Femur (tissue), 1 donor: ENCODE measurements at places on chromosomes 2 and 18.

- no peak for DNase-seq
Measured at GRCh38 chr2:65231121-65231520, 3.5 kb downstream of the ACTR2 start.

DNA sequence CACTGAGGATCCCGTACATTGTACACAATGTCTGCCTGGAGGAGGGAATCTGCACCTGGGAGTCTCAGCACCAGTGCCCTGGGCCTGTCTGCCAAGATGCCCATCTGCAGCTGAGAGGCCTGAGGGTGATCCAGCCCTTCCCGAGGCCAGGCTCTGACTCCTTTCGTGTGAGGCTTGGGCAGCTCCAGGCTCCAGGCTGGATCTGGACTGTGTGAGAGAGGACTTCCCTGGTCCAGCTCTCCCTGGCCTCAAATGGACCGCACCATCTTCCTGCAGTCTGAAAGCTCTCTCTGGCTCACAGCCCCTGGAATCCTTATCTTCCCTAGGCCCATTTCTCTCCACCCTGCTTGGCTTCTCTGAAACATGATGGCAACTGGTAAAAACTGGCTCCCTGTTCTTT is 324.6 kb downstream of the DYSF start:
- no peak for DNase-seq

- no peak for DNase-seq
Measured at GRCh38 chr2:233156001-233156400, 95.5 kb upstream of the ATG16L1 start.

DNA sequence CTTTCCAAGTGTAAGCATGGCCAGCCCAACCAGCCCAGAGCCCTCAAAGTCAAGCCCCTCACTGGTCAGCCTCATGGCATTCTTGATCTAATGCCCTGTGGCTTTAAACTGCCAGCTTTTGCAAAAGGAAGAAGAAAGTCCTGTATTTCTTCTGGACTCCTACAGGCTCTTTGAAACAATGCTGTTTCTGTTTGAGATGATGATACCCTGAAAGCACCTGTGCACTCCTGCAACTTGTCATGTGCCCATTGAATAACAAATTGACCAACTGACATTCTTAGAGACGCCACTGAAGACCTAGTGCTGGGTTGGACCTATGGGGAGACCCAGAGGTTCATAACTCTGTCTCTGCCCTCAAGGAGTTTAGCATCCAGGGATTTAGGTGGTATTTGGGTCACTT is 82.0 kb upstream of the MSH2 start:
- no peak for DNase-seq

DNA sequence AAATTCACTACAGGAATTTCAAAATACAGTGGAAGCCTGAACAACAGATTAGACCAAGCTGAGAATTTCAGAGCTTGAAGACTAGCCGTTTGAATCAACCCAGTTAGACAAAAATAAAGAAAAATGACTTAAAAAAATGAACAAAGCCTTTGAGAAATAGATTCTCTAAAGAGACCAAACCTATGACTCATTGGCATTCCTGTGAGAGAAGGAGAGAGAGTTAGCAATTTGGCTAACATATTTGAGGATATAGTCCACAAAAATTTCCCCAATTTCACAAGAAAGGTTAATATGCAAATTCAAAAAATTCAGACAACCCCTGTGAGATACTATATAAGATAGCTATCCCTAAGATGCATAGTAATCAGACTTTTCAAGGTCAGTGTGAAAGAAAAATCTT is 78.0 kb downstream of the MYO3B start:
- no peak for DNase-seq

- DNase-seq, result no peak
Measured at GRCh38 chr2:56117764-56118163, 66.0 kb upstream of the CCDC85A start.

GRCh38 chr2:69143748-69144360 is 130.9 kb downstream of the ANTXR1 start:
- DNase-seq, result peak; percentile 71
